ENCODE measurements at places on chromosomes 1 and 21. TPM values are rescaled to one million over a fixed set of nuclear protein-coding genes. Genes with fewer than 3 reads are reported as not detected.
A peak's percentile ranks its signal among the peaks of the same experiment; 100 is the strongest.

DNA sequence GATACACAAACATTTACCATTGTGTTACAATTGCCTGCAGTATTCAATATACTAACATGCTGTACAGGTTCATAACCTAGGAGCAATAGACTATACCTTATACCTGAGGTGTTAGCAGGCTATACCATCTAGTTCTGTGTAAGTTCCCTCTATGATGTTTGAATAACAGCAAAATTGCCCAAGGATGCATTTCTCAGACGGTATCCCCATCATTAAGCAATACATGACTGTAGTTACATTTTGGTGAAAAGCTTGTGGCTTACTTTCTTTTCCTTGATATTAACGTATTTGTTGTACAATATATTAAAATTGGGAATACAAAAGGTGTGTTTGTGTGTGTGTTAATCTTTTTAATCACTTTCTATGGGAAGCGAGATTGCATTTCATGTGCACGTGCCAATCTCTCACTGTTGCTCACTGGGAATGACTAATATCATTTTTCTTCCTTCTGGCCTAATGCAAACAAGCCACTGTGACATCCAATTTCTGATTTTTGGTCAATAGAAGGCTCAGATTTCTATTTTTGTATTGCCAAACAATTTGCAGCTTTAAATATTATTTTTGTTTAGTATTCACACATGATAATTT lies 36.7 kb upstream of the WLS start:
- no peak for DNase-seq

- DNase-seq = no peak
Observed at GRCh38 chr1:94864821-94865220, 44.7 kb downstream of the SLC44A3 start.

DNA sequence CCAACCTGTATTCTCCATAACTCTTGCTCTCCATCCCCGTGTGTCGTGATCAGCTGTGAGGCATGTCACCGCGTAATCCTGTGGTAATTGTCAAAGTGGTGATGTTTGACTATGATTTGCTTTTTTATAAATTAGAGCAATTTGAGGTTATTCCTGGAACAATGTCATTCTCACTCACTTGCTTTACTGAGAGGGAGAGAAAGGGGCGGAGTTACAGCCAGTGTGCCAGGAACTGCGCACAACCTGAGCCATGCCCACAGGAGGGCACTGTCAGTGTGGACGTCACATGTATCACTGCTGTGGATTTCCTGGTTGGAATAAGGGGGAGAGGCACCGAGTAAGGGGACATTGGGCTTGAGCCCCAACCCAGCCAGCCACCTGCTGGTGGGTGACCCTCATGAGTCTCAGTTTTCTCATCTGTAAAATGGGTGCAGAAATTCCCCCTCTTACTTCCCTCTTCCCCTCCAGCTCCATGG lies 6.9 kb downstream of the ADGRB2 start:
- no peak for DNase-seq

Gene OR2L8
- not detected for total RNA-seq

GRCh38 chr1:38570657-38570975 lies 289.0 kb downstream of the RRAGC start:
- no peak for DNase-seq

DNA sequence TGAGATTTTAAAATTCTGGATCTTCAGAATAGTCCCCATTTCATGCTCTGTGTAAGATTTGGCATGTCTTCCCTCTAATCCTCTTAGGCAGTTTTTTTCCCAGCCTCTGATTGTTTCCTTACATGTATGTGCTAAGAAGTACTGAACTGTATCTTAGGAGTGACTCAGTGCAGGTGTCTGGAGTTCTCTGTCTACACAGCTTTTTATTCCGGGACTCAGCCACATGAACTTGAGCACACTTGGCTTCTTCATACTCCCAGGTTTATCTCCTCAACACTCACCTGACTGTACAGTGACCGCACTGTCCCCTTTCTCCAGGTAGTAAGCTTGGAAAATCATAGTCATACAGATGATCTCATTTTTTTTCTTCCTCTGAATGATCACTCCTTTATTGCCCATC lies 50.7 kb downstream of the SYT14 start:
- DNase-seq = no peak

- DNase-seq = no peak
Observed at GRCh38 chr1:4214826-4215225, 314.8 kb upstream of the C1orf174 start.

DNA sequence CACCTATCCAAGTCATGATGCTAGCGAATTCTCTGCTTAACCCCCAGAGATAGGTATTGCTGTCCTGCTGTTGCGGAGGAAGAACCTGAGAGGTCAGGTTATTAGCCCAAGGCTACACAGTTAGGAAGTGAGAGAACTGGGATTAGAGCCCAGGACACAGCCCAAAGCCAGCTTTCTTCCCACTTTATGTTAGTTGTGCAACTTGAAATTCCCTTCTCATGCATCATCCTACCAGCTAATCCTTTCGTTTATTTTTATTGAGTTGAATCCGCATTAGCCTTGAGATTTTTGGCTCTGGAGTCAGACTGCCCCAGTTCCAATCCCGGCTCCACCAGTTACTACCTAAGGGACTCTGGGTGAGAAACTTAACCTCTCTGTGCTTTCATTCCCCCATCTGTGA lies 65.4 kb downstream of the PLEKHA6 start:
- no peak for DNase-seq

GRCh38 chr1:227869279-227869842 lies 53.9 kb downstream of the PRSS38 start:
- DNase-seq = no peak

GRCh38 chr1:223017291-223017690 lies 125.8 kb downstream of the TLR5 start:
- DNase-seq = no peak

Gene PLA2G5
- total RNA-seq = 3.9 TPM

Gene MAST2
- 22.0 TPM for total RNA-seq

DNA sequence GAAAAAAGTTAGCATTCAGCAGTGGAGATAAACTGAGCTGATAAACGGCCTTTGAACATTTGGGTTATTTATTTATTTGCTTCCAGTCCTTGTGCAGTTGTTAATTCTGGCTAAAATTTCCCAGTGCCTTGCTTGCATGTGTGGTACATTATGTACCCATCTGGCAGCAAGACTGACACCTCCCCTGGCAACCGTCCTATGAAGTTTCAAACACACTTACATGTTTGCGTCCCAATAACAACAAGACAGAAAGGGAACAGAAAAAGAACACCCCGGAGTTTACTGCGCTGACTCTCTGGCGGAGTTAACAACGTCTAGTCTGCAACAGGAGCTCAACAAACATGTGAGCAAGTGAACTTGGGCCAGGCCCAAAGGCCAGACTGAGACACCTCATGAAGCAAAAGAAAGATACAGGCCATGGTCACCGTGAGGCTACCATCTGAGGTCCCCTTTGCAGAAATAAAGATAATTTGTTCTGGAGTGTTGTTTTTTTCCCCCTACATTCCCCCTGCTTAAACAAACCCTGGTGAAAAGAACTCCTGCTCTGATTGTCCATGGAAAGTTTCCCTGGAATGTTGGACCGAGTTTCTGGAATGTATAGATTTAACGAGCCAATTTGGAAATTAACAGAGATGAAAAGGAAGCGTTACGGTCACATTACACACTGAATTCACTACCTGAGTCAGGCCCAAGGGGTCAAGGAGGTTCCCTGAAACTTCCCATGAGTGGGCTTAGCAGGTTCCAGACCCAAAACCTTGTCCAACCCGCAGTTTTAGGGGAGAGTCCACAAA lies 33.4 kb downstream of the TRABD2B start:
- DNase-seq = no peak

Gene KIF26B
- 0.32 TPM for total RNA-seq

Gene CASQ2
- 2.1 TPM for total RNA-seq

DNA sequence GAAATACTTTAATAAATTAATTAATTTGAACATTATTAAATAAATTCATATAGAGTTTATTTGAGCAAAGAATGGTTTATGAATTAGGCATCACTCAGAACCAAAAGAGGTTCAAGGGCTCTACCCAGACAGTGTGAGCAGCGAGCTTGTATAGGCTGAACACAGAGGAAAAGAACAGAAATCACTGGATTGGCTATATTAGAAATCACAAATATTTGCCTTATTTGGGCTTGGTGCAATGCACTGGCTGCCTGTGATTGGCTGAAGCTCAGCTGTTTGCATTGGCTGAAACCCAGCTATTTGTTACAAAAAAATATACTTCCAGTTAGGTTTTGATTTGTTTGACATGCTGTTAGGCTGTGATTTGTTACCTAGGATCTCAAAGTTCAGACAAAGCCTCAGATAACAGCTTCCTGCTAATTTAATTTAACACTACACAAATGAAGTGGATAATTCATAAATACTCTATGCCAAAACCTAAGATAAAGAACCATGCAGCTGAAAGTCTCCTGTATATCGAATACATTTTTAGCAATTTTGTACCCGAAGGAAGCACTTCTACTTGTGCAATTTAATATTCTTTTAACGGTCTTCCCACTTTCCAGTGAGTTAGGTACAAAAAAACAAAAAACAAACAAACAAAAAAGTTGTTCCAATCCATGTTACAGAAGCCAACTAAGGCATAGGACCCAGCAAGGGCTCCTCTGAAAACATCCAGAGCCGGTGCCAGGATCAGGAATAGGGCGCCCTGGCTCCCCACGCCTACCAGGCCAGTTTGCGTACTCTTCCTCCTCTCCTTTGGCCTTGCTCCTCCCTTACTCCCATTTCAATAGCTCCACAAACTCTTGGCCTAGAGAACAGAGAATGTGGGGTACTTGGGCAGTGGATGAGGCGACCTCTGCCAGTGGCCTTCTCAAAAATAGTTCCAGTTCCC lies 179.1 kb downstream of the DUSP10 start:
- DNase-seq = no peak

Gene C1orf141
- not detected for total RNA-seq

DNA sequence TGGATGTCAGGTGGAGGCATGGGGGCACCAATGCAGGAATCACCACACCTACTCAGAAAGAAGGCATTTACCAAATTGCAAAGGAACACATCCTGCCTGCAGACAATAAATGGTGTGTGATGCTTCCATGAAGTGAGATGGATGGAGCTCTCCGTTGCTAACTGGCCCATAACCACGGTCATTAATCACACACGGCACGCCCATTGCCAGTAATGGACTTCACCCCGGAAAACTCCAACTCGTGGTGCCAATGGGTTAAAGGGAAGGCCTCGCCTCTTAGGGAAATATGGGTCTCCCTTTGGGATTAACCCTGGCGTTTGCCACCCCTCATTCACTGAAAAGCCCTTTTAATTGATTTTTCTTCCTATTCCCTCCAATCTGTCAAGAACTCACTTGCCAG lies 443.1 kb upstream of the DAB1 start:
- no peak for DNase-seq

GRCh38 chr1:224799083-224799482 lies 130.4 kb upstream of the DNAH14 start:
- no peak for DNase-seq

DNA sequence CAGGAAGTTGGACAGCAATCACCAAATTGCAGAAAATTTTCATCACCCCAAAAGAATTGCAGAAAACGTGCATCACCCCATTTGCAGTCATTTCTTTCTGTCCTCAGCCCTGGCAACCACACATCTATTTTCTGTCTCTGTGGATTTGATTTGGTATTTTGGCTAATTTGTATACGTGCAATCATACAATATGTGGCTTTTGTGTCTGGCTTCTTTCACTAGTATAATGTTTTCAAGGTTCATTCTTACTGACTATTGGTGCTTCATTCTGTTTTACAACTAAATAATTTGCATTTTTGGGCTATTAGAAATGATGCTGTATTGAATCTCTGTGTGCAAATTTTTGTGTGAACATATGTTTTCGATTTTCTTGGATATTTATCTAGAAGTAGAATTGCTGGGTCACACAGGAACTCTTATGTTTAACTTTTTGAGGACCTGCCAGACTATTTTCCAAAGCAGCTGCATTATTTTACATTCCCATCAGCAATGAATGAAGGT lies 24.8 kb upstream of the PRDM2 start:
- no peak for DNase-seq

DNA sequence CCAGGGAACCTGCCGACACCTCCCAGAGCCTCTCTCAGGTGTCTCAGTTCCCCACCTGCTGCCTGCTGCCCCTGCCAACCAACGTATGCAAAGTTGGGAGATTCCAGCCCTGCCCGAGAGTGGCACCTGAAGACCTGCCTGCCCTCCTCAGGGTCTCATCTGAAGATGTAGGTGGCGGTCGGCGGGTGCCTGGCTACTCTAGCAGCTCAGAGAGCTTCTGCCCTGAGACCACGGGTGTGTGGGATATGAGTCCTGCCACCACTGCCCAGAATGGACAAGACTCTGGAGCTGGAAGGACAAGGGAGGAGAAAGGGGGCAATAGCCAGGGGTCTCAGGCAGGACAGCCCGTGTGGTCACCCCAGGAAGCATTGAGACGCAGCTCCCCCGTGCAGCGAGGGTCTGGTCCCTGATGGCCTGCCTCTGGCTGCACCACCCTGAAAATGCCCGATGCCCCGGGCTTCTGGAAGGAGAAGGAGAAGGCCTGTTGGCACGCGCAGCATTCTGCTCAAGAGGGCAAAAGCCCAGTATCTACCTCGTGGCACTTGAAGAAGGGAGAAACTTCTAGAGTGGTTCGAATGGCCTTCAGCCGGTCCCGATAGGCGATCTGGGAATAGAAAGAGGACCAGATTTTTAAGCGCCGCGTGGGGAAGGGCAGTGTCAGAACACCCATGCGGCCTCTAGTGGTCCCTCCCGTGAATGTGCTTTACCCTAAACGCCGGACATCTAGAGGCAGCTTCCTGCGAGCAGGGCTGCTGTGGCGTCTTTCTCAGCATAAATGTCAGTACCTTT lies 88.8 kb downstream of the STUM start:
- no peak for DNase-seq

Gene HSD3B2
- total RNA-seq = not detected

GRCh38 chr1:40849801-40850592 lies 12.2 kb downstream of the CITED4 start:
- DNase-seq = peak; percentile 63

Gene RASSF5
- total RNA-seq = 16.1 TPM

DNA sequence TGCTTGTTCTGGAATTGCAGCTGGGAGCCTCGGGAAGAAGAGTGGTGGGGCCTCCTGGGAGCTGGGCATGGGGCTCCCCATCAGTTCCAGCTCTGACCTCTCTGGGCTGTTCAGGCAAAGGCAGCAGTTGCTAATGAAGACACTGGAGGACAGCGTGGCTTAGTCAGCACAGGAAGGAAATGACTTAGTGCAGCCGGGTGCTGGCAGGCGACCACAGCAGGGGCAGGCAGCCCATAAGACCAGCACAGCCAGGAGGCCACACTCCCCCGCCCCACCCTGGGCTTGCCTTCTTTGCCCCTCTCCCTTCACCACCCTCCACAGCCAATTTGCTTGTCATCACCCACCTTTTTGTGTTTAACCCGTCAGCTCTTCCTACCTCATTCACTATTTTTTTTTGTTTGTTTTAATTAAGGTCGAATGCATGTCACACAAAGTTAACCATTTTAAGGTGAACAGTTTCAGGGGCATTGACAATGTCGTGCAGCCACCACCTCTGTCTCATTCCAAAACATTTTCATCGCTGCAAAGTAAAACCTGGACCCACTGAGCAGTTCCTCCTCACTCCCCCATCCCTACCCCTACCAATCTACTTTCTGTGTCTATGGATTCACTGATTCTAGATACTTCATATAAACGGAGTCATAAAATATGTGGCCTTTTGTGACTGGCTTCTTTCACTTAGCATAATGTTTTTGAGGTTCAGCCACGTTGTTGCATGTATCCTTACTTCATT lies 10.9 kb downstream of the OLIG2 start:
- no peak for DNase-seq

- no peak for DNase-seq
Observed at GRCh38 chr21:39776589-39776988, 31.6 kb downstream of the IGSF5 start.

Gene MAB21L3
- total RNA-seq = 0.37 TPM

Data from omental fat pad (tissue), 4 donors.